A172 (cell line): ENCODE measurements at places on chromosomes 7 and 10. TPM values are rescaled to one million over a fixed set of nuclear protein-coding genes. Genes with fewer than 3 reads are reported as not detected.

- DNase-seq: no peak
Measured at GRCh38 chr7:138556771-138557484, 96.9 kb downstream of the TRIM24 start.

DNA sequence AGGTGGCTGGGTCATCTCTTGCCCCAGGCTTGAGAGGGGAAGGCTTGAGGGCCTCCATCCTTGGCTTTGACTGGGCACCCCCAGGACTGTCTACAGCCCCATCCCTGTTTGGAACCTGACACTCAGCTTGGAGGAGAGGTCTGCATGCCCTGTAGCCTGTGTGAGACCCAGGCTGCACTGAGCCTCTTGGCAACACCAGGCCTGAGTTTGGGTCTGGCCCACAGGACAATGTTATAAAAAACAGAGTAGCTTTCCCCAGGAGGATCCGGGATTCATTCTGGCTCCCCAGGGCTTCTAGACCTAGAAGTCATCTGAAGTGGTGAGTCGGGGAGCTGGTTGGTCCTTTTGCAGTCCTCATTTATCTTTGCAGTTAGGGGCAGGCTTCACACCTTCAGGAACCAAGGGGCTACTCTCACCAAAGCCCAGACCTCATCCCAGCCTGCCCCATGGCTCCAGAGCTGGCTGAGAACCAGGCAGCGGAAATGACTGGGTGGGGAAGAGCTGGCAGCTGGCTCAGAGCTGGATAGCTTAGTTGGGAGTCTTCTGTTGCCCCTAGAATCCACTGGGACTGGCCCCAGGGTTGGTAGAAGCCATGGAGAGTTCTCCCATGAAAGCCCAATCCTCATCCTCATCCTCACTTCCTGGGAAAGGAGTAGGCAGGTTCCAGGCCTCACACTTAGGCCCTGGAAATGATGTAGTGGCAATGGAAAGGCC, 68.8 kb downstream of the ADCYAP1R1 start:
- DNase-seq: no peak

GRCh38 chr10:79249186-79250121, 97.8 kb upstream of the PPIF start:
- no peak for DNase-seq

DNA sequence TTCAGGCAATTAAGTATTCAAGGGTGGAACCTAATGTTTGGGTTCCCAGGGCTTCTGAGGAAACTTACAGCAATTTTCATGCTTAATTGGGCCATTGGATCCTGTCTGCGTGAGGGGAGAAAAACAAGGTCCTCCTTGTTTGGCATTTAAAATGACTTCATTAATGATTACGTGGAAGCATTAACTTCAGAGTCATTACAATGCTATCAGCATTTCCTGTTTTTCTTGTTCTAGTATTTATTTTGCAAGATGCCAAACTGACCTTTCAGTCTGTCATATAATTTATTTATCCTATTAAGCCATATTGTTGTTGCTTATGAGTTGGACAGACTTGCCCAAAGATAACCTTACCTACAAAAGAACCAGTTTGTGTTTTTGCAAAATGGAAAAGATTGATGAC, 324.1 kb upstream of the LRRN3 start:
- DNase-seq: no peak

SAP25 gene
- total RNA-seq: 0.19 and 0.55 TPM in 2 replicates

FGFR2 gene
- 0.19 TPM in 1 of 2 replicates, not detected in the other for total RNA-seq

DNA sequence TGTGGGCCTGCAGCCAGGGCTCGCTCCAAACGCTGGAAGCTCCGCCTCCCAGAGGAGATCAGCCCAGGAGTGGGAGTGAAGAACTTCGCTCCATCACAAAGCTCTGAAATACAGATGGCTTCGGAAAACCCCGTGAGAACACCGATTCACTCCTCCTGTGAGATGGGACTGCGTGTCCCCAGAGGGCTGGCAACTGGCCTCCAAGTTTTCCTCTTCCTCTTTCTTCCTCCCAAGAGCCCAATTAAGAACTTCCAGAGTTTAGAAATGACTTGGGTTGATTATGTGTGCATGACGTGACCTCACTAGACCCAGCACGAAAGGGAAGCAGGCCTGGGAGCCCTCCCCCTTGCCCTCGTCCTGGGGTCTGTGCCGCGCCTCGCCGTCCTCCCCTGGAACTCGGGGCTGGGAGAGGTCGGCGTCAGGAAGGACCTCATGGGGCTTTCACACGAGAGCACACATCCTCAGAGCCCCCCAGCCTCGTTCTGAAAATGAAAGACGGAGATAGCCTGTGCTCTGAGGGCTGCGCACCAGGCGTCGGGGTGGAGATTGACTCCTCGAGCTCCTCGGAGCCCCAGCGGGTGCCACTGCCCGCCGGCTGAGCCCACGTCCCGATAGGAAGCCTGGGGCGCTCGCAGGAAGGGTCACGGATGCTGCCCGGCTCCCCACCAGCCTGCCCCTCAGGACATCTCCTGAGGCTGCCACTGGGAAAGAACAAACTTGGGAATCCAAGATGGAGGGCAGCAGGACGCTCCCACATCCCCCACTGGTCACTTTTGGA, 37.8 kb downstream of the PTPRN2 start:
- DNase-seq: no peak

ATAD1 gene
- total RNA-seq: 62.9 TPM in 2 replicates

DNA sequence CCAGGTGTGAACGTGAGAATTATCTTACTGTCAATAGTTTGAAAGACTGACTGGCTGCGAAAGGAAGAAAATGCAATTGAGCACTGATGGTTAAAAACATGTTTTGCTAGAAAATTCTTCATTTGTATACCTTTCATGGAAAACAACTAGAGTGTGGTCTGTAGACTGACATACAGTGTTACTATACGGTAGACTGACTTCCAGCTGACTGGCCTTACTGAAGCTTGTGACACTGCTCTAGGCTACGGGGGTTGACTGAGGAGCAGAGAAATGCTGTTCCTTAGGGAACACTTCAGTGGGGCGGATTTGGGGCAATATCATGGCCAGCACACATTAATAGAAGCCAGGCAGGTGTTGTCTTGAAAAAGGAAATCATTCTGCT, 25.9 kb upstream of the DDC start:
- no peak for DNase-seq

DNA sequence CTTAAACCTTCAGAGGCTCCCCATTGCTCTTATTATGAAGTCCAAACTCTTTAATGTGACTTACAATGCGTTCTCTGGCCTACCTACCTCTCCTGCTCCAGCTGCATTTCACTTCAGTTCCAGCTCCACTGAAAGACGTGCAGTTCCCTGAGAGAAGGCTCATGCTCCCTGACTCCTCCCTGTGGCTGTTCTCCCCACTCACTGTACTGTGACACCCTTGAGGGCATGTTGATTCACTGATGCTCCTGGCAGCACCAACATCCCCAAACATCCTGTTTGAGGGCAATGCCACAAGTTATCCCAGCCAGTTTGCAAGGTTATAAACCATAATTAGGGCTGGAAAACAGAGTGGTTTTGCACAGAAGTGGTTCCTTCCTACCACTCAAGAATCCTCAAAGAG, 111.2 kb downstream of the LSM5 start:
- no peak for DNase-seq

TAS2R3 gene
- total RNA-seq: not detected in 2 replicates

DNA sequence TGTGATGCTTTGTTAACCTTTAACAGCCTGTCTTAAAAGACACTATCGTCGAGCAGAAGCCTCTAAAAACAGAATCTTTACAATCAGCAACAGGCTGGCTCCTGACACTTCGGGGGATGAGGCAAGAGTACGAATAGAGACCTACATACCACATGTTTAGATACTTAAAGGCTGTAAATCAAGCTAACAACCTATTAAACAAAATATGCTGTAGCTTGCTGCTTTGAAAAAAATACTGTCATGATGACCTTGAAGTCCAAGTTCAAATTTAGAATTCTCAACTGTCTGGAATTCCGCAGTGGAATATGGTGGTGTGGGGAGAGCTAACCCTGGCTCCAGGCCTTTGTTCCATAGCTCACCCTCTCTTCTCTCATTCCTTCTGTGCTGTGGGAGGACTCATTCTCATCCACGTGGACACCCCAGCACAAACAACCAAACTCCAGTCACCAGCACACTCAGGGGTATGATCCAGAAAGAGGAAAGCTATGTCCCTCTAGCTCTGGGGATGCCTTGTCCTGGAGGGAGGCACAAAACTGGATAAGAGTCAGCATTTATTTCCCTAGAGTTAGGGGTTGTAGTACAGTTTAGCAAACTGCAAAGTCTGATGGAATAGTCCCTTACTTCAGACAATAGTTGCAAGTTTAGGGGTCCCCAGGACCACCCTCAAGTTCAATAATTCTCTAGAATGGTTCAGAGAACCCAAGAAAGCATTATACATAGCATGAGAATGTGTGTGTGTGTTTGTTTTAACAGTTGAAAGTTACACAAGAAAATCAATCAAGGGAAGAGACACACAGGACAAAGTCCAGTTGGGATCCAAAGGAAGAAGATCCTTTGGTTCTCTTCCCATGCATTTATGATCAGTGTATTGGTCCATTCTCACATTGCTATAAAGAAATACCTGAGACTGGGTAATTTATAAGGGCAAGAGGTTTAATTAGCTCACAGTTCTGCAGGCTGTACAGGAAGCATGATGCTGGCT, 196.1 kb upstream of the SVIL start:
- no peak for DNase-seq
